CD4-positive, alpha-beta T cell treated with Interferon gamma for 1 hour (primary cell): ENCODE measurements at places on chromosomes 12 and 14.

DNA sequence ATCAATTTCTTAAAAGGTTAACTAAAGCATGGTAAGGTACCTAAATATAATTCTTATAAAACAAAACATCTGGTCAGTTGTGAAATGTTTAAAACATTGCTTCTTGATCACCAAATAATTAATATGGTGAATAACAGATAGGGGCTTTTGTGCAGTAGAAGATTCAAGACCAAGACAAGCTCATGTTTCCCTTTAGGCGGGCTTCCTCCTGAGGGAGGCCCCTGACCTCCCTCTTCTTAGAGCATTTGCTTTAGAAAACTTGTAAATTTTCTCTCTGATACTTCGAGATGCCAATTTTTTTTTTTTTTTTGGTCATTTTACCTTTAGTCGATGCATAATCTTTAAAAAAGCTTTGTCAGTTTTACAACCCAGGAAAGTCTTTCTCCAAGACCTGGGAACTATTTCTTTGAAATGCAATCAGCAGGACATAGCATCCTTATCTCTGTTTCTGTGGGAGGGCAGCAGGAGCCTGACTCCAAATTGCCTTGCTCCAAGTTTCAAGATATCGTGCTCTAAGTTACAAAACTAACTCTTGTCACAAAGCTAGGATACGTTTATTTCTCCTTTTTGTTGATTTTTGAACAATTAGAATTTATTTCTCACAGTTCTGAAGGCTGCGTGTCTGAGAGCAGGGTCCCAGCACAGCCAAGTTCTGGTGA, 66.6 kb upstream of the BICD1 start:
- DNase-seq, result no peak

DNA sequence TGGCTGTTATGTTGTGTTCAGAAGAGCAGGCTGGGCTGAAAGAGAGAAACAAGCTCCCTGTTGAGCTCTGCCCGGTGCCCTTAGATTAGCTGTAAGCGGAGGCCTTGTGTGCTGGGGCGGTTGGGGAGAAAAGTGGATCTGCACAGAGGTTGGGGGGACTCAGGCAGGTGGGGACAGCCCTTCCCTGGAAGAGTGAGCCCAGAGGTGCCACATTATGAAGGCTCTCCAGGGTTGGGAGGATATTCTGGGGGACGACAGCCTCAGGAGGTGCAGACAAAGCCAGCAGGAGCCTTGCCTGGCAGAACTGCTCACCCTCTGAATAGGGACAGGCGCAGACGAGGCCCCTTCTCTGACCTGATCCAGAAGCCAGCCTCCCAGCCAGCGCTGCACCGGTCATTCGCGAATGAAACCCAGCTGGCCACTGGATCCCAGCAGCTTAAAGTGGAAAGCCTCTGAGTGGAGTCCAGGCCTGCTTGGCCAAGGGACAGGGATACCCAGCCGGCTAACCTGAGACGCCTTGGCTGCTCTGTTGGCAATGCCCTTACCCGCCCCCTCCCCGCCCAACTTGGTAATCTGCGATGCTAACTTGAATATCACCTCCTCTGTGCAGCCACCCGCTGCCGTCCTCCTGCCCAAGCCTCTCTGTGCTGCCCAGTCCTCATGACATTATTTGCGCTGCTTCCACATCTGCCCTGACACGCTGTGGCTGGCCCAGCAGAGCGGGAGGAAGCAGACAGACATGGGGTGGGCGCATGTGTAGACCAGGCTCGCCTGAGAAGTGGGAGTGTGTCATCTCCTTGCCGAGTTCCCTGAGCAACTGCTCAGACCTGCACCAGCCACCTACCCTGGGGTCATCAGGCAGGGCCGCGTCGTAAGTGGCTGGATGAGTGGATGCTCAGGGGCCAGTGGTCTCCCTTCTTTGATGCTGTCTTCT, 5.6 kb downstream of the HIP1R start:
- DNase-seq, result no peak

DNA sequence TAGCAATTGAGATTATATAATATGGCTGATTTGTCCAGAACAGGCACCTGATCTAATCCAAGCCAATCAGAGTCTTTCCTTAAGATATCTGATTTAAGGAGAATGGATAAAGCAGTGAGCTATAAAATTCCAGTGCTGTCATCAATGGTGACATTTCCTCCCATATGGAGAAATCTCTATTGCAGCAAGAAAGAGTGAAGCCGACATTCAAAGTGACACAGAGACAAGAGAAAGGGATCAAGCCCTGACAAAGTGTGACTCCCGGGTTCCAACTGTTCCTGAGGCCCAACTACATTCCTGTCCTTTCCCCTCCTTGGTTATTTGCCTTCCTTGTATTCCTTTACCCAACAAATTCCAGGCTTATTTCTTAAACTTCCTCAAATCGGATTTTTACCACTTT, 430.0 kb upstream of the SOX5 start:
- no peak for DNase-seq

DNA sequence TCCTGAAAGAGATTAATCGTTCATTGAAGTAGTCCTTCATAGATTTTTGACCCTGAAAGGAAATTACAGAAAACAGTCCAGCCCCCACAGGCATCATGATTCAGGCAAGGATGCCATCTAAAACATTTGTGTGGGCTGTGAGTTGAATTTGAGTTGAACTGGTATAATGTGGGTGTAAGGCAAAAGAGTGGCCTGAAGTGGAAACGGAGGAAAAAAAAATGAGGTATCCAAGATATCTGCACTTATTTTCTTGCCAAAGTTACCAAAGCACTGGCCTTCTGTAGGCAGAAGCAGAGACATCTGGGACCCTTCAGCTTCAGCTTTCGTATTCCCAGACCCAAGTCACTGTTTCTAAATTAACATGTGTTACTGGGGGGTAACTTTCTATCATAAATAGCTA, 105.1 kb upstream of the DIO2 start:
- DNase-seq, result no peak

DNA sequence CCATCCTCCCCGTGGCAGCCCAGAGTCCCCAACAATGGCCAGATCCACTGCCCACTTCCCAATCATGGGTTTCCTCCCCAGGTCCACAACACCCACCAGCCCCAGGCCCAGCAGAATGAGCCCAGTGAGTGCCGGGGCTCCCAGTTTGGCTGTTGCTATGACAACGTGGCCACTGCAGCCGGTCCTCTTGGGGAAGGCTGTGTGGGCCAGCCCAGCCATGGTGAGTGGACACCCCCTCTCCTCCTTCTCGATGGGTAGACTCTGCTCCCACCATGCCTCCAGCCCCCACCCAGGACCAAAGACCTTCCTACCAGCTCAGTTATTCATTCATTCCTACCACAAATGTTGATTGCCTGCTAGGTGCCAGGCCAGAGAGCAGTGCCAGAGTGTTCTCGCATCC, 23.8 kb downstream of the PAPLN start:
- DNase-seq, result no peak
